ENCODE measurements at places on chromosomes 4 and X. TPM values are rescaled to one million over a fixed set of nuclear protein-coding genes. Genes with fewer than 3 reads are reported as not detected.

GRCh38 chr4:183870997-183871396, 34.1 kb upstream of the STOX2 start:
- no peaks in the 10 kb centered on the region for H3K36me3 ChIP-seq
- no peaks in the 10 kb centered on the region for H3K4me1 ChIP-seq
- no peaks in the 10 kb centered on the region for H3K27me3 ChIP-seq
- no peak overlapping the region for H3K4me3 ChIP-seq

ADRA2C gene
- not detected for total RNA-seq

- H3K4me1 ChIP-seq: peaks cover 9% of the 10 kb centered on the region
- no peak overlapping the region for H3K4me3 ChIP-seq
- H3K36me3 ChIP-seq: no peaks in the 10 kb centered on the region
- H3K27me3 ChIP-seq: no peaks in the 10 kb centered on the region
- H3K27ac ChIP-seq: no peak overlapping the region
Measured at GRCh38 chr4:152817331-152817730, 37.6 kb downstream of the ARFIP1 start.

DNA sequence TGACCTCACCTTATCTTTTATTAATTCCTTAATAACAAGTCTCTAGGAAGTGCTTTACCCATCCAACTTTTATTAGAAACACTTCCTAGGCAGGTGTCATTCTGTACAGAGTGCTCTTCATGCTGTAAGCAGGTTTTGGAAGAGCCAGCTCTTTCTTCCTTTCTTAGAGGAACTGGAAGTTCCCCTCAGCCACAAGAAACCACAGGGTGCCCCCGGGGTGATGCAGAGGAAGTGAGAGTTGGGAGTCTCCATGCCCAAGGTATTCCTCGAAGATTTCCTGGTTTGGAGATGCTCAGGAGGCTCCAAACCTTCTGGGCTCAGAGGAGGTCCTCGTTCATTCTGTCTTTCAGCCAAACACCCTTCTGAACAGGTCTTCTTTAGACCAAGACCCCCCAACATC, 83.8 kb downstream of the EGF start:
- no peaks in the 10 kb centered on the region for H3K4me1 ChIP-seq
- no peak overlapping the region for H3K4me3 ChIP-seq
- H3K27ac ChIP-seq: no peak overlapping the region
- no peaks in the 10 kb centered on the region for H3K36me3 ChIP-seq

GRCh38 chr4:142743121-142743825, 102.8 kb downstream of the INPP4B start:
- no peaks in the 10 kb centered on the region for H3K36me3 ChIP-seq
- H3K4me3 ChIP-seq: no peak overlapping the region
- H3K27me3 ChIP-seq: no peaks in the 10 kb centered on the region
- no peak overlapping the region for H3K27ac ChIP-seq

DNA sequence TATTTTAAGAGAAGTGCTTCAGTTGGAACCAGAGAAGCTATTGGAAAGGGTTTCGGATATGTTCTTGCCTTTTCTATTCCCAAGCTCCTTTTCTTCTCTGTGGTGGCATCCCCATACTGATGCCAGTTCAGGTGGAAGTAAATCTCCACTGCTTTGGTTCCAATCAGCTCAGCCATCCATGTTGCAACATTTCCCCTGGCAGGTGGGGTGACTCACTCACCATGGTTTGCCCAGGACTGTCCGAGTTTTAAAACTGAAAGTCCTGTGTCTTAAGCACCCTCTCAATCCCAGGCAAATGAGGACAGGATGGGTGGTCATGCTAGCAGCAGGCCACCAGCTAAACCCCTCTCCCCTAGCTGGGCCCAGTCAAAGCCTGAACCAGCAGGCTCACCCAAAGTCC, 15.1 kb downstream of the RAI2 start:
- H3K4me1 ChIP-seq: no peaks in the 10 kb centered on the region
- H3K27me3 ChIP-seq: no peaks in the 10 kb centered on the region
- no peak for DNase-seq
- H3K36me3 ChIP-seq: no peaks in the 10 kb centered on the region

RNF212 gene
- total RNA-seq: 1.2 TPM

ADGRG4 gene
- not detected for total RNA-seq

DGAT2L6 gene
- total RNA-seq: not detected

DNA sequence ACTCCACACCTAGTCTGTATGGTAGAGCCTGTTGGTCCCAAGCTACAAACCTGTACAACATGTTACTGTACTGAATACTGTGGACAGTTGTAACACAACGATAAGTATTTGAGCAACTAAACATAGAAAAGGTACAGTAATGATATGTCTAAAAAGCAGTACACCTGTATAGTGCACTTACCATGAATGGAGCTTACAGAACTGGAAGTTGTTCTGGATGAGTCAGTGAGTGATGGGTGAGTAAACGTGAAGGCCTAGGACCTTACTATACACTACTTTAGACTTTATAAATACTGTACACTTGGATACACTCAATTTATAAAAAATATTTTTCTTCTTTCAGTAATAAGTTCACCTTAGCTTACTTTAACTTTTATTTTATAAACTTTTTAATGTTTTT, 104.0 kb downstream of the TMA16 start:
- H3K4me1 ChIP-seq: no peaks in the 10 kb centered on the region
- no peaks in the 10 kb centered on the region for H3K27me3 ChIP-seq
- no peak overlapping the region for H3K4me3 ChIP-seq
- no peak for DNase-seq
- no peaks in the 10 kb centered on the region for H3K36me3 ChIP-seq

GYG2 gene
- total RNA-seq: not detected

GRCh38 chr4:158929939-158930638, 161.3 kb downstream of the FNIP2 start:
- no peak for DNase-seq
- peak overlapping the region; percentile 47 for H3K4me3 ChIP-seq
- H3K4me1 ChIP-seq: peaks cover 8% of the 10 kb centered on the region
- no peaks in the 10 kb centered on the region for H3K36me3 ChIP-seq

DNA sequence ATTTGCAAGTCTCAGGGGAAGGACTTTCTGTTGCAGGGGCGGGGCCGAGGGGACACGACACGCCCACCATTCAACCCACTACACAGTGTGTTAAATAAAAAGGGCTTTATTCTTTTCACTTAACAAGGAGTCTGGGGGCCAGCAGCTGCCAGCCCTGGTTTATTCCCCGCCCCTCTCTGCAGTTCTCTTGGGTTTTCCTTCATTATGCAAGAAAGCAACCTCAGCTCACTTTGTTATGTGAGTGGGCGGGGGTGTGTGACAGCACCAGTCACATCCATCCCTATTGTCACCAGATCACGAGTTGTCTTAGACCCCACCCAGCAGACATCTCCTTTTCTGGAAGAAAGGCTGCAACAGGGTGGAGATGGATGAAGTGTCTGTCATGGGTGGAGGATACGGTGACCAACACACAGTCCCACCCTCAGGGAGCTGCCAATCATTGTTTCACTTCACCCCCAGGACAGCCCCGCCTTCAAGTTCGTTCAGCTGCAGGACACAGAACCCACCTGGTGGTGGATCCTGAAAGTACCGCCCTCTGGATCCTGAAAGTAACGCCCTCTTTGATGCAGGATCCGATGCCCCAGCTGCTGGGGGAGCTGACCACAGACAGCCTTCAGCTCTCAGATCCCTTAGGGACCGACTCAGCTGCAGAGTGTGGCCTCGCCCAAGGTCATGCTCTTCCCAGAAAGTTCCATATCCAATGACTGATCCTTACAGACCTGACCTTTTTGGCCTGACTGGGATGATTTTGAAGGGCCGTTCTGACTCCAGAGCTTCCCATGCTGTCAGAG, 79.6 kb downstream of the SMIM20 start:
- no peak overlapping the region for H3K4me3 ChIP-seq
- DNase-seq: no peak
- H3K27me3 ChIP-seq: no peaks in the 10 kb centered on the region
- H3K27ac ChIP-seq: no peak overlapping the region
- H3K4me1 ChIP-seq: no peaks in the 10 kb centered on the region

ARX gene
- total RNA-seq: not detected

DNA sequence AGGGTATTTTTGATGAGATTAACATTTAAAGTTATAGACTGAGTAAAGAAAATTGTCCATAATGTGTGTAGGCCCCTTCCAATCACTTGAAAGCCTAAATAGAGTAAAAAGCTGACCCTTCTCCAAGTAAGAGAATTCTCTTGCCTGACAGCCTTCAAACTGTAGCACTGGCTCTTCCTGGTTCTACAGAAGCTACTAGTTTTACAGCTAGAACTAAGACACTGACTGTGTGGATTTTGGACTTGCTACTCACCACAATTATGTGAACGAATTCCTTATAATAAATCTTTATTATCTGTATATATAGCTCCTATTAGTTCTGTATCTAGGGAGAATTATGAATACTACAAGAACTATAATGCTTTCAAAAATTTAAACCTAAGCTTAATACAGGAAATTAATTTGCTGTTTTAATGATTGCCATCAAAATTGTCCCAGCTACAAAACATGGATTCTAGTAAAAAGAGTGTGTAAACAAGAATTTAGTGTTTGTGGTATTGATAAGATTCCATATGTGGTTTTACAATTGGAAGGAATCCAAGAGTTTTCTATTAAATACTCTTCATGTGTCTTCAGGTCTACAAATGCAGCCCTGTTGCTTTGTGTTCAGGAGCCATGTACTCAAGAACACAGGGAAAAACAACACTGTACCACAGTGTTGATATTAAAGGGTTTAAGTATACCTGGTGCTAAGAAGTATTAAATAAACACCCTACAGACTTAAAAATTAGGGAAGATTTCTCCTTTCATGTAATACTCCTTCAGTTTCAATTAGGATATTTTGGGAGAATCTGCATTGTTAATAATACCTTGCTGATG, 366.5 kb downstream of the CXXC4 start:
- no peaks in the 10 kb centered on the region for H3K36me3 ChIP-seq
- no peak for DNase-seq
- H3K27ac ChIP-seq: no peak overlapping the region
- H3K27me3 ChIP-seq: no peaks in the 10 kb centered on the region
- no peaks in the 10 kb centered on the region for H3K4me1 ChIP-seq

DNA sequence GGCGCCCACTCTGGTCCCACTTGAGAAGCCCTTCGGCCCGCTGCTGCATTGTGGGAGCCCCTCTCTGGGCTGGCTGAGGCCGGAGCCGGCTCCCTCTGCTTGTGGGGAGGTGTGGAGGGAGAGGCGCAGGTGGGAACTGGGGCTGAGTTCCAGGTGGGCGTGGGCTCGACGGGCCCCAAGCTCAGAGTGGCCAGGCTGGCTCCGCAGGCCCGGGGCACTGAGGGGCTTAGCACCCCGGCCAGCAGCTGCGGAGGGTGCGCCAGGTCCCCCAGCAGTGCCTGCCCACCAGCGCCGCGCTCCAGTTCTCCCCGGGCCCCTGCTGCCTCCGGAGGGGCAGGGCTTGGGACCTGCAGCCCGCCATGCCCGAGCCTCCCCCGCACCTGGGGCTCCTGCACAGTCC, 65.2 kb upstream of the SMIM10 start:
- no peaks in the 10 kb centered on the region for H3K36me3 ChIP-seq
- DNase-seq: no peak
- H3K4me1 ChIP-seq: no peaks in the 10 kb centered on the region
- no peak overlapping the region for H3K27ac ChIP-seq

DNA sequence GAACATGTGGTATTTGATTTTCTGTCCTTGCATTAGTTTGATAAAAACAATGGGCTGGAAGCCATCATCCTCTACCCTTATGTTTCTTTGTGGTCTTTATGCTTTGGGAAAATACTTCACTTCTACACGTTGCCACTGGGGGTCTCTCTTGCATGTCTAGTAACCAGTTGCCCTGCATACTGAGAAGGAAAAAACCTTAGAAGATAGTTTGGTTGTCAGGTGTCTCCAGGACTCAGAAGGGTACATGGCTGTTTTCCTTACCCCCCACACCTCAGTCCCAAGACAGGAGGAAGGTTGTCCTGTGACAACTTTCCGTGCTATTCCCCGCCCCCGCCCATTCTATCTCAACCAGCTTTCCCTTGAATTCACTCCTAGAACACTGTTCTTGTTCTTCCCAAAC, 62.1 kb upstream of the LANCL3 start:
- H3K4me3 ChIP-seq: no peak overlapping the region
- no peak for DNase-seq
- H3K36me3 ChIP-seq: no peaks in the 10 kb centered on the region
- no peak overlapping the region for H3K27ac ChIP-seq

- H3K27me3 ChIP-seq: no peaks in the 10 kb centered on the region
- H3K4me1 ChIP-seq: peaks cover 13% of the 10 kb centered on the region
- H3K27ac ChIP-seq: no peak overlapping the region
- no peaks in the 10 kb centered on the region for H3K36me3 ChIP-seq
- no peak for DNase-seq
Measured at GRCh38 chrX:11108253-11108941, 2.7 kb upstream of the HCCS start.

GABRG1 gene
- not detected for total RNA-seq

DNA sequence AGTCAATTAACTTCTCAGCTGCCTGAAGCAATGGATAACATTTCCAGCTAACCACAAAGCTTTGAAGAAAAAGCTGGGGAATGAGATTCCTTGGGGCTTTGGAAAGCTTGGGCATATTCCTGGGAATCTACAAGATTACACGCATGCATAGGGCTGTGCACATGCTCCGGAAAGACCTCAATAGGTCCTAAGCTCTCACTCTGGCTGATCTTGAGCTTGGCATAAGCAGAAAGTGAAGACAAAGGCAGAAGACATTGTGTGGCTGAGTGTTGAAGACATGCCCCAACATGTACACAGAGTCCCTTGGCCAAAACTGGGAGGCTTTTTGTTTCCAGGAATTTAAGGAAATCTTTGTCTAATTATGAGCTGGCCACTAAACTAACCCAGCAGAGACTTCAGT, 31.2 kb downstream of the ATG4A start:
- H3K4me3 ChIP-seq: no peak overlapping the region
- no peaks in the 10 kb centered on the region for H3K4me1 ChIP-seq

- peaks cover 15% of the 10 kb centered on the region for H3K4me1 ChIP-seq
- no peak overlapping the region for H3K4me3 ChIP-seq
- H3K27ac ChIP-seq: no peak overlapping the region
- no peaks in the 10 kb centered on the region for H3K27me3 ChIP-seq
Measured at GRCh38 chr4:48636911-48637310, 143.2 kb downstream of the FRYL start.

DNA sequence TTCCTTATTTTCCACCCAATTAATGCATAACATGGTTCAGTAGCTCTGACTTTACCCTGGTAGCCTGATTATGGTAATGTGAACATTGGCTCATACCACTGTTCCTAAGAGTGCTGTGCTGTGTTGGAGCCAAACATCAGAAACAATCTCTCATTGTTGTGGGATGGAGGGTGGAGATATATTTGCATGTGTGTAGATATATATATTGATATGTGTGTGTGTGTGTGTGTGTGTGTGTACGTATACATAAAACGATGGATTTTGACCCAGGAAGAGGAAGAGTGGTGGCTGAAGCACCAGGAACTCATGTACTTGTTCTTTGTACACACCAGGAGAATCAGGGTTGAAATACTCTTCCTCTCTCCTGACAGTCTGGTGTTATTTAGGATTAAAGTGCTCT, 247.7 kb downstream of the IL15 start:
- H3K27me3 ChIP-seq: no peaks in the 10 kb centered on the region
- H3K4me3 ChIP-seq: no peak overlapping the region
- no peak overlapping the region for H3K27ac ChIP-seq
- no peaks in the 10 kb centered on the region for H3K36me3 ChIP-seq
- no peaks in the 10 kb centered on the region for H3K4me1 ChIP-seq

All from CD8-positive, alpha-beta memory T cell (primary cell).